M059J (cell line): ENCODE measurements at places on chromosomes 2 and 18. TPM values are rescaled to one million over a fixed set of nuclear protein-coding genes. Genes with fewer than 3 reads are reported as not detected.

- DNase-seq: no peak
Observed at GRCh38 chr18:36149514-36150289, 20.0 kb downstream of the ELP2 start.

The TUBB8B gene
- not detected in 2 replicates for total RNA-seq

The SKA1 gene
- total RNA-seq: 37.5 and 51.7 TPM in 2 replicates

GRCh38 chr2:138445227-138445626 lies 56.3 kb upstream of the SPOPL start:
- DNase-seq: no peak

The MRPL19 gene
- total RNA-seq: 51.0 and 71.6 TPM in 2 replicates

The CCDC85A gene
- 10.2 and 23.3 TPM in 2 replicates for total RNA-seq

The G6PC2 gene
- not detected in 2 replicates for total RNA-seq

GRCh38 chr2:148725564-148725963 lies 81.0 kb downstream of the EPC2 start:
- DNase-seq: no peak

The AGPS gene
- total RNA-seq: 32.2 and 46.7 TPM in 2 replicates

- no peak for DNase-seq
Observed at GRCh38 chr2:170394641-170395387, 216.9 kb downstream of the MYO3B start.

The NT5DC4 gene
- total RNA-seq: not detected in 2 replicates

DNA sequence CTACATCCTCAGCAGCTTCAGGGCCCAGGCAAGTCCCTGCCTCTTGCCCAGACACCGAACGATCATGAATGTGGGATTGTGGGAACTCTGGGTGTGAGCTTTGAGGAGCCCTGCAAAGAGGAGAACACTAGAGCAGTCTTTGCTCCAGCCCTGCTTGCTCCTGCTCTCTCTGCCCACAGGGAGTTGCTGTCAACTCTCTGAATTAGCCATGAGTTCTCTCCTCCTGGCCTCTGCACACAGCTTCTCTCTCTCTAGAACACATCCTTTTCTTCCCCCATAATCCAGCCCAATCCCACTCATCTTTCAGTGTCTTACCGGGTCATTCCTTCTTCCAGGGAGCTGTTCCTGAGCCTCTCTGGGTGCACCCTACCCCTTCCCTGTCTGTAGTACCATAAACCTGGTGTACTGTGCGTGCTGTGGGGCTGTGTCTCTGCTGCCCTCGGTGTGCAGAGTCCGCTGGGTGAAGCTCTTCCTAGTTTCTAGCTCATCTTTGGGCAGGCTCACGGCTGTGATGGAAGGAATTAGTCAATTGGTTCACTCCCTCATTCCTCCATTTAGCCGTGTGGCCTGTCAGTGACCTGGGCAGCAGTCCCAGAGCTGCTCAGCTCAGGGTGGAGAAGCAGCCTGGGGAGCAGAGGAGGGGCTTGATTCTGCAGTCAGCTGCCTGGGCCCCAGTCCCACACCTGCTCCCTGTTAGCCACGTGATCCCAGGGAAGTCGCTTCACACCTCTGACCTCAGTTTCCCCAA lies 132.9 kb upstream of the HDAC4 start:
- no peak for DNase-seq
